ENCODE measurements at places on chromosomes 6 and 20.

DNA sequence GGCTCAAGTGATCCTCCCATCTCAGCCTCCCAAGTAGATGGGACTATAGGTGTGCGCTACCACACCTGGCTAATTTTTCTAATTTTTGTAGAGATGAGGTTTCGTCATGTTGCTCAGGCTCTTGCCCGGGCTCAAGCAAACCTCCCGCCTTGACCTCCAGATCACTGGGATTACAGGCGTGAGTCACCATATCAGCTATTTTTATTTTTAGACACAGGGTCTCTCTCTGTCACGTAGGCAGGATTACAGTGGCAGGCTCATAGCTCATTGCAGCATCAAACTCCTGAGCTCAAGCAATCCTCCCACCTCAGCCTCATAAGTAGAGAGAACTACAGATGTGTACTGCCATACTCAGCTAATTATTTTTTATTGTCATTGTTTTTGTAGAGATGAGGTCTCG is 41.7 kb downstream of the SLC23A2 start:
- DNase-seq = no peak

GRCh38 chr20:37311710-37312355 is 22.4 kb downstream of the MANBAL start:
- no peak for DNase-seq

- DNase-seq = peak; percentile 34
These were observed 2.7 kb downstream of the C20orf204 start for GRCh38 chr20:64038565-64039292.

- no peak for DNase-seq
These were observed 199.7 kb downstream of the TBXT start for GRCh38 chr6:165967810-165968407.

- DNase-seq = no peak
These were observed 276.4 kb upstream of the PRND start for GRCh38 chr20:4445331-4445730.

GRCh38 chr20:17059465-17059864 is 167.4 kb upstream of the PCSK2 start:
- peak; percentile 0 for DNase-seq

All from astrocyte of the spinal cord (primary cell).